ENCODE measurements at places on chromosomes 11 and 22. TPM values are rescaled to one million over a fixed set of nuclear protein-coding genes. Genes with fewer than 3 reads are reported as not detected.

Gene MS4A4E
- polyA plus RNA-seq = not detected

Gene ENTHD1
- not detected for polyA plus RNA-seq

GRCh38 chr22:38965614-38966379 is 8.4 kb downstream of the APOBEC3A start:
- no peak overlapping the region for H3K27ac ChIP-seq
- no peak for DNase-seq
- H3K4me1 ChIP-seq = peaks cover 25% of the 10 kb centered on the region
- no peak overlapping the region for H3K4me3 ChIP-seq
- H3K36me3 ChIP-seq = no peaks in the 10 kb centered on the region
- no peaks in the 10 kb centered on the region for H3K27me3 ChIP-seq

- H3K4me1 ChIP-seq = peaks cover 8% of the 10 kb centered on the region
- DNase-seq = peak; percentile 34
- no peaks in the 10 kb centered on the region for H3K27me3 ChIP-seq
- H3K27ac ChIP-seq = no peak overlapping the region
- no peaks in the 10 kb centered on the region for H3K36me3 ChIP-seq
- H3K4me3 ChIP-seq = no peak overlapping the region
These were observed 427.5 kb upstream of the CCDC90B start for GRCh38 chr11:83713708-83714107.

- no peak overlapping the region for H3K27ac ChIP-seq
- H3K4me3 ChIP-seq = peak overlapping the region; percentile 38
- peaks cover 46% of the 10 kb centered on the region for H3K27me3 ChIP-seq
- no peak for DNase-seq
These were observed 245.1 kb downstream of the MIAT start for GRCh38 chr22:26902401-26903029.

DNA sequence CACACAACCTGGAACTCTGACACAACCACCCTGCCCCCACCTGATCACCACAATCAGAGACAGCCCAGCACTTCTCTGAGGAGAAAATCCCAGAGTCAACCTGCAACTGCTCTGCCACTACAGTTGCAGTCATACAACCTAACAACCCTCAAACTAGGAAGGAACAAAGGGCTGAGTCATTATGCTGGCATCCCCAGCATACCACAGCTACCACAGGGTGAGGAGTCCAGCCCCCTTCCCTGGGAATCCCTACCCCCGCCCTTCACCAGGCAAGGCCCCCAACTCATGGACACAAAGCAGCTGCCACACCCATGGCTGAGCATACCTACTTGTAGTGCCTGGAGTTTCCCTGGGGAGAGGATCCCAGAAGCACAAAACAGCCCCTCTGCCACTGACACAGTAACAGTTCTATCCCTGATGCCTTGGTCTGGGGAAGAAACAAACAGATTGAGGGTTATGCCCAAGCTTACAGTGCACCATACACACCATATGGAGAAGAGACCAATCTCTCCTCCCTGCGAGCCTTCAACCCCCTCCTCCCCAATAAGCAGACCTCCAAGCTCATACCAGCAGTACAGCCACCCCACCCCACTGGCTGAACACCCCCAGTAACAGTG is 68.5 kb upstream of the C11orf58 start:
- no peaks in the 10 kb centered on the region for H3K27me3 ChIP-seq
- no peaks in the 10 kb centered on the region for H3K36me3 ChIP-seq
- no peak overlapping the region for H3K27ac ChIP-seq
- H3K4me3 ChIP-seq = no peak overlapping the region
- no peaks in the 10 kb centered on the region for H3K4me1 ChIP-seq

DNA sequence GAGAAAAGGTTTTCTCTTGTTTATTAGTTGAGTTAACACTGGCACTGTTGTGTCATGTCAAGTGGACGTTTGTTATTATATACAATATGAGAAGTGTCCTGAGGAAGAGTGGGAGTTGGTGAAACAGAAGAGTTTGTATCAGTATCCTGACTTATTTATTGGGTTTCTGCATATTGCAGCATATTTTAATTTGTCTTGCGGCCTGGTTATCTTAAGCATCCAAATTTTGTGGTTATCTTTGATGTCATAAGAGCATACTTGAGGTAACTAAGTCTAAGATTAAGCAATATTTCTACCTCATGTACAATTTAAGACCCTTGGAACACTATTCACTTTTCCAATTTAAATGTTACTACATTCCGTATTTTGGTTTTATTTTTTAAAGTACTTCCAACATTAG is 103.5 kb downstream of the DDX10 start:
- H3K27me3 ChIP-seq = no peaks in the 10 kb centered on the region
- no peak for DNase-seq
- no peaks in the 10 kb centered on the region for H3K36me3 ChIP-seq

DNA sequence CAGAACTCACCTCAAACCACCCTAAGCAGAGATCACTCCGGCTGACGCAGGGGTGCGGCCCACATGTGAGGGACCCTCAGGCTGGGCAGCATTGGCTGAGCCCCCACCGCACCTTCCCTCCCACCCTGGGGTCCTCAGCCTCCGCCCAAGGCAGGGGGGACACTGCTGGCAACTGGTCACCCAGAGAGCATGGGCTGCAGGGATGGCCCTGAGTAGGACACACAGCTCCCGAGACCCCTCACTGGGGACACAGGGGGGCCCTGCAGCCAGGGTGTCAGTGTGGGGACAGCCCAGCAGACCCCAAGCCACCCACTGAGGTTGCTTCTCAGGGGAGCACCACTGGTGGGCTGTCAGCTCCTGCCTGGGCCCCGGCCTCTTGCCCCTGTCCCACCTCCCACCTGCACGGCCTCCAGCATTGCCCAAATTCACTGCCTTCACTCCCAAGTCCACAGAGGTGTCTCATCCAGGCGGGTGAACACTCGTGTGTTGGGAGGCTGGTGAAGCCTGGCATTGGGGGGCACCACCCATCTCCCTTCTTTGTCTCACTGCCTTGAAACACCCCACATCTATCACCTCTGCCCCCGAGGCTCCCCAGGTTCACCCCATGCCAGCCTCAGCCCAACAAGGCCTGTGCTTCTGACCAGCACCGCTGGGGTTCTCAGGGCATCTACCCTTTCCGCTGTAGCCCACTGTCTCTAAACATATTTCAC is 4.7 kb downstream of the C11orf21 start:
- no peak overlapping the region for H3K4me3 ChIP-seq
- peak; percentile 21 for DNase-seq
- no peaks in the 10 kb centered on the region for H3K36me3 ChIP-seq
- H3K4me1 ChIP-seq = peaks cover 11% of the 10 kb centered on the region
- no peaks in the 10 kb centered on the region for H3K27me3 ChIP-seq
- no peak overlapping the region for H3K27ac ChIP-seq

GRCh38 chr11:17802491-17802890 is 67.9 kb downstream of the KCNC1 start:
- H3K36me3 ChIP-seq = no peaks in the 10 kb centered on the region
- H3K4me3 ChIP-seq = no peak overlapping the region
- no peak overlapping the region for H3K27ac ChIP-seq
- H3K27me3 ChIP-seq = no peaks in the 10 kb centered on the region
- no peak for DNase-seq
- H3K4me1 ChIP-seq = no peaks in the 10 kb centered on the region

DNA sequence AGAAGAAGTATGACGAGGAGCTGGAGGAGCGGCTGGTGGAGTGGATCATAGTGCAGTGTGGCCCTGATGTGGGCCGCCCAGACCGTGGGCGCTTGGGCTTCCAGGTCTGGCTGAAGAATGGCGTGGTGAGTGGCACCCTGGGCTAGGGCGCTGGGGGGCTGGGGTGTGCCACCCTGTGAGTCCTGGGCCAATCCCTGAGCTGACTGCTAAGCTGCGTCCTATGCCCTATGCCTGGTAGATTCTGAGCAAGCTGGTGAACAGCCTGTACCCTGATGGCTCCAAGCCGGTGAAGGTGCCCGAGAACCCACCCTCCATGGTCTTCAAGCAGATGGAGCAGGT is 3.9 kb downstream of the TAGLN start:
- peaks cover 44% of the 10 kb centered on the region for H3K36me3 ChIP-seq
- DNase-seq = no peak
- peak overlapping the region; percentile 89 for H3K27ac ChIP-seq
- peak overlapping the region; percentile 54 for H3K4me3 ChIP-seq
- H3K27me3 ChIP-seq = no peaks in the 10 kb centered on the region
- H3K4me1 ChIP-seq = peaks cover 25% of the 10 kb centered on the region
